ENCODE measurements at places on chromosomes 12 and 14. TPM values are rescaled to one million over a fixed set of nuclear protein-coding genes. Genes with fewer than 3 reads are reported as not detected.

DNA sequence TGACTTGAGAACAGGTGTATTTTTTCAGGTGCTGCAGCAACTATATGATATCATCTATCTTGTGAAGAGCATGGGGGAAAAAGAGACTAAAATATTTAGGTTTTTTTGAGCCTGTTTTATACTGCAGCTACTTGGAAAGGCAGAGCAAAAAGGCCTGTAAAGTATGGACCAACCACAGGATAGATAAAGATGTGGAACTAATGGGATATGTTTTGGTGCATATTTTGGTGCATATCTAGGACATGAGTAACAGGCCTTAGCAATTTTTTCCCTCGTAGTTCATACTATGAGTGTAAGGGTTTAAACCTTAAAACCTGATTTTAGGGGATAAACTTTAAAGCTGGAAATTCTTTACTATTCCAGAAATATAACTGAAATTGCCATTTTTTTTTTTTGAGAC, 6.0 kb upstream of the GTSF1 start:
- DNase-seq: no peak

GRCh38 chr14:65421201-65421981, 8.9 kb downstream of the FUT8 start:
- DNase-seq: no peak

GLT1D1 gene
- 0.49 TPM for total RNA-seq

DNA sequence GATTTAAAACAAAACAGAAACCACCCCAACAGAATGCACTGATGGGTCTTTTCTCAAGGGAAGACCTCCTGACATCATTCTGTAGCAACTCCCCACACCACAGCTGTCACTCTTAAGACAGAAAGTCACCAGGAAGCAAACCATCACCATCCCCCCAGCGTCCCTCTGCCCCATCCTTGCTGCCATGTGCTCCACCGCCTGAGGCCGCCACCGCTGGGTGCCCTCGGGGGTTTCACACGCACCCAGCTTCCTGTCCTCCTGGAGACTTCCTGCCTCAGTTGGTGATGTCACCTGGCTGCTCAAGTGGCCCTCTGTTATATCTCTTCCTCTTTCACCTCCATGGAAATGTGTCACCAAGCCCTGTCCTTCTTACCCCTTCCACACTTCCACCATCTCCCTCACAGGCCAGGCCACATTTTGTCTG, 71.4 kb upstream of the GPR68 start:
- DNase-seq: peak; percentile 98

LHX5 gene
- not detected for total RNA-seq
